ENCODE measurements at places on chromosomes 4 and X.
A peak's percentile ranks its signal among the peaks of the same experiment; 100 is the strongest.

DNA sequence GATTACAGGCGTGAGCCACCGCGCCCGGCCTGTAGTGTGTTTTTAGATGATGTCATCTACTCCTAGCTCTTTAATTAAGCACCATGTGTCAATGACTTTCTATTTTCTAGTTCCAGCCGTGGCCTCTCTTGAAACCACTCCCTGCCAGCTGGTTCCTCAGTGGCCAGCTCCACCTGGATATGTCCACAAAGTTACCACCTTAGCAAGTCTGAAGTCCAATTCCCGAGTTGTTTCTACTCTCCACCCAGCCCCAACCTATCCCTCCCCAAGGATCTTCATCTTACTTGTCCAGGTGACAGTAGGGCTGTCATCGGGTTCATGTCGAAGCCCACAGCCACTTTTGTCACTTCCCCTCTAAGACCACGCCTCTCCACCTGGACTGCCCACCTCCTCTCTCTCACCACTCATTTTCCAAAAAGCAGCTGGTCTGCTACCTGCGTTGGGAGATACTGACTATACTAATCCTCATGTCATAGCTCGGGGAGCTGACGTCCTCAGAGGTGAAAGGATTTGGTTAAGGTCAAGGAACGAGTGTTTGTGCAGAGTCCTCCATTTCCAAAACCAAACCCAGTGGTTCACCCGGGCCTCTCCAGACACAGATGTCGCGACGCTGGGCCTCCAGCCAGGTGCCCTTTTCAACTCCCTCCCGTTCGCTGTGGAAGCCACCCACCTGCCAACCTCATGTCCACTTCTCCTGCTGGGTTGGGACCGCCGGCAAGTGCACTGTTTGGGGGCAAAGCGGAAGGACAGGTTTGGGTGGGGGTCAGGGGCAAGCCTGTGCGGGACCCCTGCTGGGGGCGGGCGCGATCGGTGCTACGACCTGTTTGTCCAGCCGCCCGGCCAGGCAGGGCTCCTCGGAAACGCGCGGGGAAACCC, 704 bp downstream of the FAM3A start:
- DNase-seq = no peak

GRCh38 chr4:94635177-94635576, 122.6 kb upstream of the BMPR1B start:
- DNase-seq = peak; percentile 14

- no peak for DNase-seq
These were observed 27.1 kb upstream of the SPANXN4 start for GRCh38 chrX:142998447-142999198.

- DNase-seq = no peak
These were observed 213.4 kb upstream of the ARSJ start for GRCh38 chr4:114192854-114193253.

DNA sequence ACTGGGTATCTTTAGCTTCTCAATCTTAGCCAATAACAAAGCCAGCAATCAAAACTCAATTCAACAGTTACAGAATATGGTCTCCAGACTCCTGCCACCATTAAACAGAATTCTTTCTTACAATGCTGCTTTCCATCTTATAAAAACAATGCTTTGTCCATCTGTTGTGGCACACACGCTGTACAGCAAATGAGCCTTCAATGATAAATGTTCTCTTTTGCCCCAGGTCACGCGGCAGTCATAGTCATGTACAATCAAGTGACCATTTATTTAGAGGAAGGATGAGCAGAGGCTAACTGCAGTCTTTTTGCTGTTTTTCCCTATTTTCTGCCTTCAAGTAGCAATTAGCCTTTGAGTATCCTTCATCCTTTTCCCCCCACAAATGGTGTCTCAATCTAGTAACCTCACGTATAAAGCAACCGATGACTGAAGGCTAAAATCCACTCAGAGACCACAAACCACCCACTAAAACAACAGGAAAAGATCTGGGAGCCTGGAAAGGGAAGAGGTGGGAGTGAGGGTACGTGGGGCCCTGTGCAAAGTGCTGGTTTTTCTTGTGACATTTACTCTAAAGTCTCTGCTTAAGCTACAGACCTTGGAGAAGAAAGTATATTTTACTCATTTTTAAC, 24.4 kb downstream of the TRIM2 start:
- DNase-seq = no peak

- no peak for DNase-seq
These were observed 216.7 kb downstream of the HS6ST2 start for GRCh38 chrX:132741689-132742088.

DNA sequence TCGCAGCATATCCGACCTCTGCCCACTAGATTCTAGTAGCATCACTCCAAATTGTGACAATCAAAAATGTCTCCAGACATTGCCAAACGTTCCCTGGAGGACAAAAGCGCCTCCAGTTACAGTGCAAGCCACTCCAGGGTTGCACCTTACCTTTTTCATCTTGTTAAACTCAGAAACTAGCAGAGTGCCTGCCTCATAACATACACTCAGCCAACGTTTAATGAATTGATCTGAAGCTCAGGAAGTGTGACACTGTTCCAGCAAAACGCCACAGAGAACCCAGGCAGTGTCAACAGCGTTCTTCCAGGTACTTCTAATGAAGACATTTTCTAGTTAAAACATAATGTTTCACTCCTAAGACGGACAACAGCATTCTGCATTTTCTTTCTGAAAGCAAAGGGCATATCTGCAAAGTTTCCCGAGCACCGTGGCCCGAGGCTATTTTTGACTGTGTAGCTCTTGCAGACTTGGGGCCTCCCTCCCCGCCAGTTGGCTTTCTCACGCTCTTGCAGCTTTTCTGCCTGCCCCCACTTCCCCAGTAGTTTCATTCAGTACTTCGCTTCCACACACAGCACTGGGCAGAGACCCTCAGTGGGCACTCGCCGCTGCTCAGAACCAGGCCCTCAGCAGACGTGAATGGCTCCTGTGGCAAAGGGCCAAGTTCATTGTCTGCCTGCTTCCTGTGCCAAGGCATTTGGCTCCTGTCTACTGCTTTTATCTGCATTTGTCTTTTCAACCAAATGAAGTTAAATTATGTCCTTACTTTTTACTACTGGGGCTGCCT, 133.4 kb upstream of the TTC29 start:
- no peak for DNase-seq

DNA sequence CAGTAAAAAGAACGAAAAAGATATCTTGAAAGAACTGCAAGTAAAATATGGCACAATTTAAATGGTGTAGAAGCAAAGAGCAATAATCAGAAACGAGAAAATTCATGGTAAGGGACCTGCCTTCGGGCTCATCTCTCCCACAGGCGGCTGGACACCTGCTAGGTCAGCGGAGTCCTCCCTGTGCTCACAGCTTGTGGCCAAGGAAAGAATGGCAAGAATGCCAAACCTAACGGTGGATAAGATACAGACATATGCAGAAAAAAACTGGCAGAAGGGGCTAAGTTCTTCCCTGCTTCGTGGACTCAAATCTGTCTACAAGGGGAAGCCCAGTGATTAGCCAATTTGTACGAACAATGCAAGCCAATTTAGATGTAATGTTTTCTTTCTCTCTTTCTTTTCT, 152.1 kb upstream of the VCX start:
- no peak for DNase-seq

DNA sequence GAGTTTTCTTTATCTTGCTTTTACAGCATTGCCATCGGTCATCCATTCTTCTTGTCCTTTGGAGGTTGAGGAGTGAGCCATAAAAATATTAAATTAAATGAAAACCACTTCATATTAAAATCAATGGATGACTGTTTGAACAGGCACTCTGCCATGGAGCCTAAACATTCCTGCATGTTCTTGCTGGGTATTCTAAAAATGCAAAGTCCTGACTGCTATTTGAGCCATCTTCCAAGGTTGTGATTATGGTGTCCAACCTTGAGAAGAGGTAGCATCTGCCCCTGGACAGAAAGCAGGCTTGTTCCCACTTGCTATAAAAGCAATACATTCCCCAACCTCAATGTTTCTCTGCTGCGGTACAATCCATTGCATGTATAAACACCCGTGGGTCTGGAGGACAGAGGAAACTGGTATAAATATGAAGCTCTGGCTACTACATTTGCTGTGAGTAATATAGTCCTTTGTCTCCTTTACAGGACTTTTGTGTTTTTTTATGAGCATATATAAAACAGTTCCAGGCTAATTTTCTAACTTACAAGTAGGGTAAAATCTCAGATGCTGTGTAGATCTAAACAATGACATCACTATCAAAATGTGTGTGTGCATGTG, 70.9 kb upstream of the FAT4 start:
- no peak for DNase-seq

- no peak for DNase-seq
These were observed 1574.5 kb upstream of the TENM3 start for GRCh38 chr4:180668732-180669131.

GRCh38 chr4:95833711-95834194, 6.1 kb upstream of the PDHA2 start:
- DNase-seq = no peak

GRCh38 chr4:71259280-71259679, 79.5 kb upstream of the SLC4A4 start:
- DNase-seq = no peak

GRCh38 chr4:42454755-42455420, 57.6 kb downstream of the SHISA3 start:
- DNase-seq = no peak

- peak; percentile 26 for DNase-seq
These were observed 61.2 kb upstream of the HOPX start for GRCh38 chr4:56742080-56742871.

DNA sequence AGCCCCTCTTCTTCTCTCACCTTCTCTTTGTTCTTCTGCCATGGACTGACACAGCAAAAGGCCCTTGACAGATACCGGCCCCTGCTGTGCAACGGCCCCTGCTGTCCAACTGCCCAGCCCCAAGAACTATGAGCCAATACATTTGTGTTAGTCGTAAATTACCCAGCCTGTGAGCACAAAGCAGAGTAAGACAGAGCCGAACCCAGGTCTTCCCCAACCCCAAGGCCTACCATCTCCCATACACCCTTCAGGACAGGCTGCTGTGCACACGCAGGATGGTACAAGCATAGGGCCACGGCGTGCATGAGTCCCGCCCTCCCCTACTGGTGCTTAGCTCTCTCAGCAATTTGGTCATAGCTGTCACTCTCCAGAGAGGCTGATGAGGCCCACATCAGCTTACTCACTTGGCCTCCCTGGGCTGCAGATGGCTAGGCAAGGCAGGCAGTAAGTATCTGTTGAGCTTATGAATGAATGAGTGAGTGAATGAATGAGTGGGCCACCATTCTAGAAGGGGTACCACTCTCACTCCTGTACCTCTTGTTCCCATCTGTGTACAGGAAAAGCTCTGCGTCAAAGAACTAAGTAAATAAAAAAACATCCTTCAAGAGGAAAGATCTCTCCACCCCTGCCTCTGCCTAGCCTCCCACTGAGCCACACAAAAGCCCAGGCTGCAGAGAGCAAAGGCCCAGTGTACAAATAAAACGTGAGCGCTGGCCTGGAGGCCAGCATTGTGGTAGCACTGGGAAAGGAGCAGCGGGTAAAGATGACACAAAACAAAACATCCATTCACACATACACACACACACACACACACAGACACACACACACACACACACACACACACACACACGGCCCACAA, 13.9 kb downstream of the WDR1 start:
- DNase-seq = no peak

GRCh38 chr4:150773729-150774449, 191.9 kb downstream of the MAB21L2 start:
- no peak for DNase-seq

- peak; percentile 19 for DNase-seq
These were observed 232.3 kb upstream of the TENM3 start for GRCh38 chr4:182010876-182011275.

- DNase-seq = no peak
These were observed 850.4 kb downstream of the STIM2 start for GRCh38 chr4:27711041-27711440.

DNA sequence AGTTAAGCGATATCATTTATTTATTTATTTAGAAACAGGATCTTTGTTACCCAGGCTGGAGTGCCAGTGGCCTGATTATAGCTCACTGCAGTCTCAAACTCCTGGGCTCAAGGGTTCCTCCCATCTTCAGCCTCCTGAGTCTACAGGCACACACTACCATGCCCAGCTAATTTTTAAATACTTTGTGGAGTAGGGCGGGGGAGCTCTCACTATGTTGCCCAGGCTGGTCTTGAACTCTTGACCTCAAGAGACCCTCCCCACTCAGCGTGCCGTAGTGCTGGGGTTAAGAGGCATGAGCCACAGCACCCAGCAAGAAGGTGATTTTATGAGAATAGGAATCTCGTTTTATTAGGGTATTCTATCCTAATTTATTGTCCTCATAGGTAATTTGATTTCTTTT, 3.9 kb upstream of the UFSP2 start:
- DNase-seq = no peak

GRCh38 chr4:52299120-52299519, 248.0 kb downstream of the SPATA18 start:
- peak; percentile 25 for DNase-seq

DNA sequence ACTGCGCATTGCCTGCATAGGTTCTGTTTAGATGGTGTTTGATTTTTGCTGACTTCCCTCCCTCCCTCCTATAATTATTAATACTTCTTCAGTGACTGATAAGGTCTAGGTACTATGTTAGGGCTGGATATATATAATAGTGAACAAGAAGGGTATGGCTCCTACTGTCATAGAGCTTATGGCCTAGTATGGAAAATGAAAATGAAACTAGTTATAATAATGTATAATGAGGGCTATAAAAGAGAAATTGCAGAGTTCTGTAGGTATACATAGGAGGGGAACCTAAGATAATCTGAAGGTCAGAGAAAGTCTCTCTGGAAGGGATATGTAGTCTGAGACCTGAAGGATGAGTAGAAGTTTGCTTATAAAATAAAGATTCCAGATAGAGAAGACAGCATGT, 102.1 kb downstream of the DCK start:
- DNase-seq = no peak
